ENCODE measurements at places on chromosomes 6 and 20.

DNA sequence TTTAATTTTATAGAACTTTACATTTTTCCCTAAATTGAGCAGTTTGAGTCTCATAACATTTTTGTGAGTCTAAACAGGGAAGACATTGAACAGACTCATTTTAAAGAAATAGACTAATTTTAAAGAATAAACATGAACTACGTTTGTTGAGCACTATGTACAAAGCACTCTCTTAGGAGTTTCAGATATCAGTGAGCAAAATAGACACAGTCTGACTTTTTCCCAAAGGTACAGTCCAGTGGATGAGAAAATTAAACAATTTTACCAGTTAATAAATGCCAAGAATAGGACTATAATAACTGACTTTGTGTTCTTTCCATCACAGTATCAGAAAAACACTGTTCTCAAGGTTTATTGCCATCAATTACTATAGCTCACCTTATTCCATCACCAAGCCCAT, 18.1 kb downstream of the OPRM1 start:
- DNase-seq, result no peak

DNA sequence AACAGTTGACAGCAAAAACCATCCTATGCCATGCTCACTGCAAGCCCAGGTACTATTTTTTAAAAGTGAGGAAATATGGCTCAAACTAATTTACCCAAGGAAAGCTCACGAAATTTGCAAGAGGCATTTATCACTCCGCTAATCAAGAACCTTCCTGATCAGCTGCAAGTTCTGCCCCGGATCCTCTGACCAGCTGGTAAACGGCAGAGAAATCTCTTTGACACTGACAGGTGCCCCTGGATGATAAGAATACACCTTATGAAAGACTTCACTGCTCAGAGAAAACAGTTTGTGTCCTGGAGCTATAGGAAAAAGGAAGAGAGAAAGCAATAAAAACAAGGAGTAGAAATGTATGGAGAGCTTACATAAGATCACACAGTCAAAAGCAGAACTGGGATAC, 6.4 kb downstream of the CNKSR3 start:
- DNase-seq, result no peak

DNA sequence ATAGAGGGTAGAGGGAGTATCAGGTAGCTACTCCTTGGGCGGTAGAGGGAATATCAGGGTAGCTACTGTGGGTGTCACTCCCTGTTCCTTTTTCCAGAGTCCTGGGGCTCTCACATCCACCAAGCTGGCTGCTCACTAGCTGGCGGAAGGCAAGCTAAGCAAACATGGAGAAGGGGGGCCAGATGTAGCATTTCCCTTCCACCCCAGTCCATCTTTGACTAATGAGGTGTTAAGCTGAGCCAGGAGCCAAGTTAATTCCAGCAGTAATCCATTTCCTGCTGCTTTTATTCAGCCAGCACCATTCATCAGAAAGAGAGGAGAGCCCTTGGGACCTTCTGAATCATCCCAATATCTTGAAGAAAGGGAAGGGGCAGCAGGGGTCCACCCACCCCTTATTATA, 330.0 kb downstream of the ZFAND3 start:
- DNase-seq, result no peak

DNA sequence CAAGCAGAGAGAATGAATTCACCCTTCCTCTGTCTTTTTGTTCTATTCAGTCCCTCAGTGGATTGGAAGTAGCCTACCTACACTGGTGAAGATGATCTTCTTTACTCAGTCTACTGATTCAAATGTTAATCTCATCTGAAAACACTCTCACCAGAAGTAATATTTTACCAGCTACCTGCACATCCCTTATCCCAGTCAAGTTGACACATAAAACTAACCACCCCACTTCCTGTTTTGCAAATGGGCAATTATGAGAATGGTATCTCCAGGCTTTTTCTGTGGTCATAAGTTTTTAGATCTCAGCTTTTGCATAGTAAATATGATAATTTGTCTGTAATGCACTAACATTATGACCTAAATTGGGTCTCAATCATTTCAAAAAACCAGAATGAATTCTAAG, 228.8 kb upstream of the ECI2 start:
- DNase-seq, result no peak

- DNase-seq, result no peak
Observed at GRCh38 chr6:56211724-56212123, 35.7 kb downstream of the COL21A1 start.

DNA sequence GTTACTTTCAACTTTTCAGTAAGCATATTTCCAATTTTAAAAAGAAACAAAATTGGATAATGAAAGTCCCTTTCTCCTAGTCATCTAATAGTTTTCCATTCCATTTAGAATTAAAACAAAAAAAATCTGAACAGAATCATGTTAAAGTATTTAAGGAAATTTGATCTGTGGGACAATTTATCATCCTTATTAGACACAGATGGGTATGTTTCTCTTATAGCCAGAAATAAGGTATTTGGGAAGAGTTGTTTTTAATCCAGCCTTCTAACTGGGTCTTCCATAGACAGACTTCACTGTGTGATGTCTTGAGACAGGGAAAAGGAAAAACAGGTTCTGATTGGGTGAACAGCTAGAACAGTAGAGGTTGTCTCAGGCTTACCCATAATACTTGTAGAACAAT, 39.5 kb upstream of the STXBP5 start:
- no peak for DNase-seq

GRCh38 chr20:14386726-14387125, 49.3 kb upstream of the FLRT3 start:
- no peak for DNase-seq

GRCh38 chr6:45387236-45387635, 9.5 kb upstream of the SUPT3H start:
- DNase-seq, result no peak

GRCh38 chr6:125111219-125111983, 42.2 kb upstream of the TPD52L1 start:
- no peak for DNase-seq

- DNase-seq, result no peak
Observed at GRCh38 chr6:14373648-14374437, 256.3 kb downstream of the CD83 start.

GRCh38 chr20:63492982-63493381, 5.9 kb downstream of the EEF1A2 start:
- DNase-seq, result no peak

DNA sequence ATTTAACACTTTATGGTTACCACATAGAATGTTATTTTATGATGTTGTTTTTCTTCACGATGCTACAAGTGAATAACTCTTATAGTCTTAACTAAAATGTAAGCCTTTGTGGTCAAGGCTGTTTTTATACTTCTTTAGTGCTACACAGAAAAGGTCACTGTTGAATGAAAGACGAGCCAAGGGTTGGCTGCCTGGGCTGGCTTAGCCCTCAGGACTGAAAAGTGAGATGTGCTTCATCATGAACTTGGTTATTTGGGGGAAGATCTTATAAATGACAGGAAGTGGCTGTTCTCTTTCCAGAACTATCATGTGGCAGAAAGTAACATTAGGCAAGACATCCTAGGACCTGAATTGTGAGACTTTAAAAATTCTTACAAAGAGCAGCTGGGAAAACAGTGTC, 404.0 kb downstream of the BTBD3 start:
- no peak for DNase-seq

DNA sequence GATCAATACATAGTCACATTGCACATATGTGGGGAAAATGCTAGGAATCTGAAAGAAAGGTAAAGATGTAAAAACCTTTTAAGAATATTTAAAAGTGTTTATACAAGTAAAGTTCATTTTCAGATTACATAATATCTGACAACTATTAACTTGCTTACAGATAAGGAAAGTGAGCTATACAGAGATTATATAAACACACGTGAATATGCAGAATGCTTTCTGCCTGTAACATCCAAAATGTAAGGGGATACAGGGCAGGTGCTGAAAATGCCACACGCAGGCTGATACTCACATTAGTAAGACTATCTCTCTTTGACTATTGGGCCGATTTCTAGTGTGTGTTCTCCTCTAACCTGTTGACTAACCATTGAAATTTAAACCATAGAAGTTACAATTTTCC, 17.9 kb upstream of the MAP7 start:
- DNase-seq, result no peak

DNA sequence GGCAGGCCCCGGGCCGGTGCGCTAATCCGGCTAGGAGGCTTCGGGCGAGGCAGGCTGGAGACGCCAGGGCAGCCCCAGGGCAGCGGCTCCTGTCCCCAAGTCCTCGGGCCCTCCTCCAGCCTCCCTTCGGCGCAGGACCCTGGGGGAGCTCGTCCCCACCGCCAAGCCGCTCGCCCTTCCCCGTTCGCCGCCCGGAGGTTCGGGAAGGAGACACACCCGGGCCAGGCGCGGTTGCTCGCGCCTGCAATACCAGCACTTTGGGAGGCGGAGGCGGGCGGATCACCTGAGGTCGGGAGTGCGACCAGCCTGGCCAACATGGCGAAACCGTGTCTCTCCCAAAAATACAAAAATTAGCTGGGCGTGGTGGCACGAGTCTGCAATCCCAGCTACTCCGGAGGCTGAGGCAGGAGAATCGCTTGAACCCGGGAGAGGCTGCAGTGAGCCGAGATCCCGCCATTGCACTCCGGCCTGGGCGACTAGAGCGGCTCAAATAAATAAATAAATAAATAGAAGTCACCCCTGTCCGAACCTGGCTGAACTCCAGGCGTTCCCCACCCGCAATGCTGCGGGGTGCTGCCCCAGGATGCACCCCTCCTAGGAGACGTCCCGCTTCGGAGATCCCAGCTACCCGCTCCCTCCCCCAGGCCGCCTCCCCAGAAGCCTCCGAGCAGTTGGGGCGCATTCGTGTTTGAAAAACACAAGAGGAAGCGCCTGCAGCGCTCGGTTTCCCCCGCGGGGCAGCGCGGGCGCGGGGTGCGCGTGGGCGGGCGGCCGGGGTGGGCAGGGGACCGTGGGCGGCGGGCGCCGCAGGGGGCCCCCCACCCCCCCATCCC, 27.5 kb downstream of the SERPINB9 start:
- DNase-seq, result no peak

- no peak for DNase-seq
Observed at GRCh38 chr6:13413466-13413862, 73.9 kb downstream of the GFOD1 start.

GRCh38 chr6:137776256-137776655, 90.8 kb upstream of the TNFAIP3 start:
- no peak for DNase-seq

DNA sequence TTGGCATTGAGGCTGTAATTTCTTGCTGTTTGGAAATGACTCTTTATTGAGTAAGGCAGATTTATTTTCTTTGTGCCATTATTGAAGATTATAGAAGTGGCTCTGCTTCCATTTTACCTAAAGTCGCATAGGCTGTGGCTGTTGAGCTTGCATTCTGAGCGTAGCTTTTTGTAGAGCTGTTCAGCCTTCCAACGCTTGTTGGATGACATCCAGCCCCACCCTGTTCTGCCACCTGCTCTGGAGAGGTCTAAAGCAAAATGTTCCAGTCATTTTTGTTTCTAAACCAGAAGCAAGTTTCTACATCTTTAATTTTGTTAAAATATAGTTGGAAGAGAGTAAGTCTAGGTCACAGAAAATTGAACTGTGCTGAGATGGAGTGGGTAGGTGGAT, 24.4 kb downstream of the UST start:
- DNase-seq, result no peak

DNA sequence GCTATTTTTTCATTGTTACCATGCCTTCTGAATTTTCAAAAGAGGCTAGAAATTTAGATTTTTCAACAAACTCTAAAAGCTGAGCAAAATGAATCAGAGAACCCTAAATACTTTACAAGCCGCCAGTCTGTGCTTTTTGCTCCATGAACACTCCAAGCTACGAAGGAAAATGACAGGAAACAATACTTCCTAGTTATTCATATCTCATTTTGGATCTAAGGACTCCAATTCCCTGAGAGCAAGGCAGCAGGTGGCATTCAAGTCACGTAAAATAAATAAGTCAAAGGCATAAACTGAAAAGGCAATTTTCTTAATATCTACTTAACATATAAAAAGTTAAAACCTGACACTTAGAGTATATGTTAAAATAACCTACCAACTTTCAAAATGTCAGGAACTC, 50.6 kb downstream of the PDSS2 start:
- no peak for DNase-seq

GRCh38 chr6:147246853-147247635, 42.8 kb downstream of the STXBP5 start:
- no peak for DNase-seq

- DNase-seq, result no peak
Observed at GRCh38 chr6:68235326-68235784, 399.7 kb upstream of the ADGRB3 start.

- DNase-seq, result no peak
Observed at GRCh38 chr20:1436263-1436662, 30.4 kb downstream of the NSFL1C start.

- DNase-seq, result no peak
Observed at GRCh38 chr6:20811109-20811761, 277.0 kb downstream of the CDKAL1 start.

DNA sequence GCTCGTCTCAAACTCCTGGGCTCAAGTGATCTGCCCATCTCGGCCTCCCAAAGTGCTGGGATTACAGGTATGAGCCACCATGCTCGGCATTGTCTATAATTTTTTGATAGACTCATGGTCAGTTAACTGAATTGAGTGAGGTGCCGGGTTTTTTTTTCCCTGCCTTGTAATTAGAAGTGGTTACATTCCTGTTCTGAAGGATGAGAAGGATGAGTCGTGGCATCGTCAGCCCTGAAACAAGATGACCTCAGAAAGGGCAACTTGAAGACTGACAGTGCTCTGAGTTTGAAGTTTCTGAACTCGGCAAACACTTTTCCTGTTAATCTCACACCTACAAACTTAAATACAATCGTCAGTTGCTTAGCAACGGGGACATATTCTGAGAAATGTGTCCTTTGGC, 158.7 kb upstream of the PDE10A start:
- no peak for DNase-seq

GRCh38 chr6:39669207-39669972, 55.8 kb downstream of the KIF6 start:
- no peak for DNase-seq

- no peak for DNase-seq
Observed at GRCh38 chr6:96816301-96816817, 20.9 kb downstream of the GPR63 start.

DNA sequence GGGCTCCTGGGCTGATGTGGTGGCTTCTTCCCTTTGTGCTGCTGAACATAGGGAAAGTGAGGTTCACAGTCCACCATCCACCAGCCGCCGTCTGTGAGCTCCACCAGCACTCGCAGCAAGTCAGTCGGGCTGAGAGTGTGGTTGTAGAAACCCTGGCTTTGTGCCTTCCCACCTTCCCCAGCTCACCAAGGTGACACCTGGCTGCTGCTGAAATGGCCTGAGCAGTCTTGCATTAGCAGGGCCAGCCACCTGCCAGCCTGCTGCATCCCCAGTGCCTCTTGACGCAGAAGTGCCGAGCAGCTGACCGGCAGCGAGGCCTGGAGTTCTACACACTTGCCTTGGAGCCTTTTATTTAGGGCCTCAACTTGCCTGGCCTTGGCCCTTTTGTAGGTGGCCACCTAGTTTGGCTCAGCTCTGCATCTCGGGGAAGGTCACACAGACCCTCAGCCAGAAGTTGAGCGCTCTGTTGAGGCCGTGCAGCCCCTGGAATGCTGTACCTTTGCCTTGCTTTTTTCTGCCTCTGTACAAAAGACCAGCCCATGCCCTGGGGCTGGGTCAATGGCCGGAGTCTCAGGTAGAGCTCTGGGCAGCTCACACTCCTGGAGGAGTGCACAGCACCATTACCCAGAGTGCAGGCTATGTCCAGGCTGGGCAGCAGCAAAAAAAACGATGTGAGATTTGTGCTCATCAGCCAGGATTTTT, 76.5 kb downstream of the PTPN1 start:
- no peak for DNase-seq

All from stimulated activated CD8-positive, alpha-beta memory T cell treated with anti-CD3 and anti-CD28 coated beads, Interleukin-12 subunit alpha, Interleukin-12 subunit beta, amount 100 ng/mL, for 1 hour (primary cell).